Liver (tissue), 10 donors: ENCODE measurements at places on chromosomes 3 and 15.

GRCh38 chr15:40789119-40789518, 17.8 kb upstream of the ZFYVE19 start:
- DNase-seq = no peak

DNA sequence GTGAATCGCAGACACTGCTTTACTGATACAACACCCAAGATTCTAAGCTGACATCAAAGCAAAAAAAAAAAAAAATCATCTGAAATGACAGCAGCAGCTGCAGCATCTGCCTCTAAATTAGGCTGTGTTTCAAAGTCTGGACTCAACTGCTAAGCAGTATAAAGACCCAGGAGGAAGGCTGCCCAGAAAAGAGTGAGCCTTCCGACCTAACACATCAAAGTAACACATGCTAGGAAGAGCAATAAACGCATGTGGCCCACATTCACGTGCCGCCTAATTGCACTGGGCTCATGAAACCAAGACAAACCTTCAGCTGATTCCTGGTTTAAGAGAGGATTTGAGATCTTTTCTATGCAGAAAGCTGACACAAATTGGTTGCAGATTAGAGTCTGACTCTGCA, 317.1 kb downstream of the ZIC4 start:
- no peak for DNase-seq

DNA sequence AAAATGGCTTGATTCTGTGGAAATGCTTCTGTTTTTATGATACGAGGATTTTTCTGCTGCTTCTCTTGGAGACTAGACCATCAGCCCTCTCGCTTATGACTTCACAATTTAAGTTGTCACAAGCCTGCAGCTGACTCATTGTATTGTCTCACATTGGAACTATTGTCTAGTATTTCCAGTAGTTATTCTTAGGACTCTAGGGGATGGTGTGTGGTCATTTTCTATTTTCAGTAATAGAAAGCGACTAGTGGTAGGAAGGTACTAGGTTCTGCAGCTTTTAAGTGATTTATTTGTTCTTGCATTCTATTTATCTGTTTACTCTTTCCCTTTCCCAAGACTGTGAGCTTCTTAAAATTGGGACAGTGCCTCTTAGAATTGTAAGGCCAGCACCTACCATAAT, 66.3 kb upstream of the CRTC3 start:
- DNase-seq = no peak

DNA sequence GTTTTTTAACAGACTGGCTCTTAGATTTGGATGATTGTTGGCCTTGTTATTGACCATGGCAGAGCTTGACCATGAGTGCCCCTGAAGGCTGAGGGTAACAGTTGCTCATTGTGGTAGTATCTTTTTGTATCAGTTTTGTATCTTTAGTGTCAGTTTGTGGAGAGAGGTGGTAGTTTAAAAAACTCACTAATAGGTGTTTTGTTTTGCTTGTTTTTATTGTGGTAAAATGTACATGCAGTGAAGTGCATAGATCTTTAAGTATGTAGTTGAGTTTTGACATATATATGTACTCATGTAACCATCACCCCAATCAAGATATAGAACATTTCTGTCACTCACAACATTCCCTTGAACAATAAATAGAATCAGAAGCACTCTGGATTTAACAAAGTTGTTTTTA, 9.8 kb downstream of the GMPS start:
- no peak for DNase-seq

GRCh38 chr15:41809526-41810220, 18.2 kb upstream of the JMJD7 start:
- DNase-seq = no peak

GRCh38 chr3:185727873-185728272, 97.0 kb downstream of the IGF2BP2 start:
- no peak for DNase-seq

DNA sequence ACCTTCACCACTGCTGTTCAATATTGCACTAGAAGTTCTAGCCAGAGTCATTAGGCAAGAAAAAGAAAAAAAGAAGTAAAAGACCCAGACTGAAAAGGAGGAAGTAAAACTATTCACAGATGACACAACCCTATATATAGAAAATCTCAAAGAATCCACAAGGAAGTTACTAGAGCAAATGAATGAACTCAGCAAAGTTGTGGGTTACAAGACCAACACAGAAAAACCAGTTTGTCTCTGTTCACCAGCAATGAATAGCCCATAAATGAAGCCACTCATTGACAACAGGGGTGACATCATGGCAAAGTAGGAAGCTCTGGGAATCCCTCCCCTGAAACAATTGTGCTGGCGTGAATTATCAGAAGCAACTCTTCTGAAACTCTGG, 4.6 kb downstream of the CFAP100 start:
- no peak for DNase-seq

DNA sequence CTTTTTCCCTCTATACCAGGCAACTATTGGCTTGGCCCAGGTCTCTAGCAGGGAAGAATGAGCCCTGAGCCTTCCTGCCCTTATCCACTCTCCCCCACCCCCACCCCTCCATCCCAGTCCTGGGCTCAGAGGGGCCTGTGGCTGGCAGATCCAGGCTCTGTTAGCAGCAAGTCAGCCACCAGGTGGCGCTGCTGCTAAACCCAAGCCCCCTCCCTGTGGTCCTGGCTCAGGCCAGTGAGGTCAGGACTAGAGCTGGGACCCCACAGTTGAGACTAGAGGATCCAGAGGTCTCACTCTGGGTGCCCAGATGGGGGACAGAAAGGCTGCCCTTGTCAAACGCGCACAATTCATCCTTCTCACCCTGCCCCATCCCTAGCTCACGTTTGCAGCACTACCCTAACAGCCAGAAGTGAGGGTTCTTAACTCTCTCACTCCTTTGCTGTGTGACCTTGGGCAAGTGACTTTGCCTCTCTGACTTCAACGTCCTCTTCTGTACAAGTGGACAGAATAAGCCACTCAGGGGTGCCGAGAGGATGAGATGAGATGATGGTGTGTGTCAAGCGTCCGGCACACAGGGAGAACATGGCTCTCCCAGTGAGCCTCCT, 46.8 kb upstream of the SLC6A1 start:
- DNase-seq = peak; percentile 68

GRCh38 chr3:123373474-123373987, 75.4 kb downstream of the ADCY5 start:
- no peak for DNase-seq

DNA sequence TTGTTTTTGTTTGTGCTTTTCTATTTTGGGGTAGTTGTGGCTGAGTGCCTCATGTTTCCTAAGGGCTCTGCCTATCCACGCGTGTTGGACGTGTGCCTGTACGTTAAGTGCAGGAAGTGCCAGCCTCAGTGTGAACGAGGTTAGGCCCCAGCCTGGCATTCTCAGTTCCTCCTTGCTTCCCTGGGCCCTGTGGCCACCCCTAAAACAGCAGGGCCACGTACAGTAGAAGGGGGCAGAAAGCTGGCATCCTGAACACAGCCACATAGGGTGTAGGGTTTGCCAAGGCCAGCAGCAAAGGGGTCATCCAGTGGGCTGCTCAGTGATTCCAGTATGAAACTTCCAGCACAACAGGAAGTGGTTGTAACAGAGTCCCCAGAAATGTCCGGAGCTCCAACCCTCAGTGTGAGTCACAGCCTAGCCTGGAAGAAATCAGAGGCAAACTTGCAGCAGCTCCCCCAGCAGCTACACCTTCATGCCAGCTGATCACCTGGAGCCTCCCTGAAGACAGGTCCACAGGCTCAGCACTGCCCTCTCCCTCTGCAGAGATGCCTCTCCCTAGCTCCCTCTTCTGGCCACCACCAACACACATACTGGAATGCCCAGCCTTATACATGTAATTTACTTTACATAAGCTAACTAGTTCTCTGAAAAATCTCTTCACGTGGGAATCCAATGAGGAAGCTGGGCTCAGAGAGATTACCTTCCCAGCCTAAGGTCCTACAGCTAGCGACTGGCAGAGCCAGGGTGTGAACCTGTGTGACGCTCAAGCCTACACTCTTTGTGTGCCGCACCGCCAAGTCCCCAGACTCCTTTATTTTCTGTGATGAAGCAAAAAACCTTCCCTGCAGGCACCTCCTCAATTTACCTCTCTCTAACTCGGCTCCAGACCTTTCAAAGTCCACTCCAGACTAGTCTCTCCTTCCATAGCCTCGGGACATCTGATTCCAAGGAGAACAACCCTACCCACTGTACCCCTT, 26.6 kb downstream of the ILDR1 start:
- DNase-seq = peak; percentile 46

DNA sequence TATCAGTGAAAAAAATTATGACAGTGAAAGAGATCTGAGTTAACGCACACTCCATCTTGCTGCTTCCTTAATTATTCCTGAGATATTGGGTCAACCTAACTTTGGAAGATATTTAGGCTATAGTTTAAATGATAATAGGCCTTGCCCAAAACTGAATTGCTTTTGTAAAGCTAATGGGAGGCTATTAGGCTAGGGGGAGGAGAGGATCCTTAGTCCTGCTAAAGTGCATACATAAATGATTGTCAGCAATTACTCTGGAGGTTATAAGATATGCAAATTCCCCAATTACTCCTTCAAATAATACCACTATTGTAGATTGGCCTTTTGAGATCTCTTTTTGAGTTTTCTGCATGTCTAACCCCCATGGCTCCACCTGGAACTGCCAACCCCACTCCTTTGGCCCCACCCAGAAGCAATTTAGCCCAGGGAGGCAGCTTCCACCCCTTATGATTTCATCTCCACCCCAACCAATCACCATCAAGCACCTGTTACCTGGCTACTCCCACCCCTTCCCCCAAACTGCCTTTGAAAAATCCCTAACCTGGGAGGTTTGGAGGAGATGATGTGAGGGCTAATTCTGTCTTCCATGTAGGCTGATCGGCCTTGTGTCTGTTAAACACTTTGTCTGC, 509.3 kb upstream of the TGFBR2 start:
- DNase-seq = no peak

GRCh38 chr3:125057186-125057850, 1.5 kb upstream of the HEG1 start:
- DNase-seq = no peak

DNA sequence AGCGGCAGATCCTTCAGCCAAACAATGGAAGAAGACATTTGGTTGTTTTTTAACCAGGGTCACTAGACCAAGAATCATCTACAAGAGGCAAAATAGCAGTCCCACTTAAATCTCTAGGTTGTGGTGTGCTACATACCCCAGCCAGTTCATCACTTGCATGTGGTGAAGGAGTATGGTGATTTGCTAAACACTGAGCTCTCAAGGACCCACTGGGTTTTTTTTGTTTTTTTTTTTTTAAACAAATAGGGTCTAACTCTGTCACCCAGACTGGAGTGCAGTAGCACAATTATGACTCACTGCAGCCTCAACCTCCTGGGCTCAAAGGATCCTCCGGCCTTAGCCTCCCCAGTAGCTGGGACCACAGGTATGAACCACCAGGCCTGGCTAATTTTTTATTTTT, 508.0 kb downstream of the FOXP1 start:
- no peak for DNase-seq

DNA sequence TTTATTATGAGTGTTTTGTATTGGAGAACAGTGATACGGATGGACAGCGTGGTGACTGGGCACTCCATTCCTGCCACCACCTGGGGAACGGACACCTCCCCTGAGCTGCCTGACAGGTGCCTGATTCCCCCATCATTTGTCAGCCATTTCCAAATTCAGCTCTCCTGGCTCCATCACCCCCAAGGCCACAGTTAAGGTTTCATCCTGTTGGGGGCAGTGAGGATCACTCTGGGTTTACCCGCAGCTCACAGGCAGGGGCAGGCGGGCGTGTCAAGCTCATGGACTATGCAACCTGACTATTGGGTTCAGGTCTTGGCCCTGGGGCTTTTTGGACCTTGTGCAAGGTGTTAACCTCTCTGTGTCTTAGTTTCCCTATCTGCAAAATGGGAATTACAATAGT, 76.3 kb downstream of the RAB11A start:
- no peak for DNase-seq

GRCh38 chr3:41603807-41604206, 358.1 kb downstream of the ULK4 start:
- DNase-seq = no peak

DNA sequence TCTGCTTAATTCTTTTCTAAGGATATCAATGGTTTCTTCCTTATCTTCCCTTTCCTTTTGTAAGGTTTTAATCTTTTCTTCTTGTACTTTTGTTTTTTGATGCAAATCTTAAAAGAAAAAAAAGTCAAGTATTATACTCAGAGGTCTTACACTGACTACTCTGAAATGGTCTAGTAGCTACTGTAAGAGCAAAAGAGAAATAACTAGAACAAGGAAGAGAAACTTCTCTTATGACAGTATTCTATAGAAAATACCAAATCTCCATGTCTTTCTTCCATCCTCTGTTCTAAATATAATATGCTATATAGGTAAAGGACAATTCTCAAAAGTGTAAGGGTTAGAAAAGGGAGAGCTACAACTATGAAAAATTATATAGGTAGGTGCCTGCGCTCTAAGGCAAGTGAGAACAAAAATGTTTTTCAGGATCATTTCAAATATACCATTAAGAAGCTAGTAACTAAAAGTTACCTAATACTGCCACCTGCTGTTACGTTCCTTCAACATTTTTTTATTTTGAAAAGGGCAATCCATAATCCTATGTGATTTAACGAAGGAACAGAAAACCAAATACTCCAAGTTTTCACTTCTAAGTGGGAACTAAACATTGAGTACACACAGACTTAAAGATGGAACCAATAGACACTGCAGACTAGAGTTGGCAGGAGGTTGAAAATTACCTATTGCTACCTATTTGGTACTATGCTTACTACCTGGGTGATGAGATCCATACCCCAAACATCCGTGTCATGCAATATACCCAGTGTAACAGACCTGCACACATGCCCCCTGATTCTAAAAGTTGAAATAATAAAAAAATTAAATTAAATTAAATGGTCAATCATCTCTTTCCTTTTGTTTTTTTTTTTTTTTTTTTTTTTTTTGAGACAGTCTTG, 36.7 kb downstream of the CIP2A start:
- no peak for DNase-seq

DNA sequence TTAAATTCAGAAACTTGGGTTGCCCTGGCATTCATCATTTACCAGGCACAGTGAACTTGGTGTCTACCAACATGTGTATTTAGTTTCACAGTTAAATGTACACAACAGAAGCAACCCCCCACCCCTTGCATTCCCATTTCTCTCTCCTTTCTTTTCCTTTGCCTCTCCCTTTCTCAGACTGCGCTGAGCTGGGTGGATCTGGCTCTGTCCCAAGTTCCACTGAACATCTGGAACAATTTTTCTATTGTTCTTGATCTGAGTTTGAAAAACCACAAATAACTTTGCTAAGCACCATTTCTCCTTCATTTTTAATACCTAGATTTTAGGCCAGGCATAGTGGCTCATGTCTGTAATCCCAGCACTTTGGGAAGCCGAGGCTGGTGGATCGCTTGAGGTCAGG, 242.2 kb downstream of the ABHD5 start:
- no peak for DNase-seq
